ENCODE measurements at places on chromosomes 3 and 15. TPM values are rescaled to one million over a fixed set of nuclear protein-coding genes. Genes with fewer than 3 reads are reported as not detected.

SAMMSON gene
- not detected for total RNA-seq

GRCh38 chr3:72756900-72757299, 91.3 kb downstream of the SHQ1 start:
- no peak for DNase-seq

DNA sequence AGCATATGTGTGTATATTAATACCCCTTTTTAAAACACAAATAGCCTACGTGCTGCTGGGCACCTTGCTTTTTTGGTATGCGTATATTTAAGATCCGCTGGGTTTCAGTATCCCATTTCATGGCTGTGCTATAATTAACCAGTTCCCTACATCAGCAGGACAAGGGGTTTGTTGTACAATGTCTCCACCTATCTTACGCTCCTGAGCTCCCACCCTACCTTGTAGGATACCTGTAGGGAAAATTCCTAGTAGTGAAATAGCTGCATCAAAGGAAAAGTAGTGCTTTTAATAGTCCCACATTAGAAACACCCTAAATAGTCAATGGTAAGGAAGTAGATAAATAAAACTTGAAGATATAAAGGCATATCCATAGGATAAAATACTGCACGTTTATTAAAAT, 1.4 kb downstream of the MAP6D1 start:
- DNase-seq: no peak

- DNase-seq: no peak
These were observed 21.2 kb downstream of the IL17RD start for GRCh38 chr3:57143886-57144459.

DNA sequence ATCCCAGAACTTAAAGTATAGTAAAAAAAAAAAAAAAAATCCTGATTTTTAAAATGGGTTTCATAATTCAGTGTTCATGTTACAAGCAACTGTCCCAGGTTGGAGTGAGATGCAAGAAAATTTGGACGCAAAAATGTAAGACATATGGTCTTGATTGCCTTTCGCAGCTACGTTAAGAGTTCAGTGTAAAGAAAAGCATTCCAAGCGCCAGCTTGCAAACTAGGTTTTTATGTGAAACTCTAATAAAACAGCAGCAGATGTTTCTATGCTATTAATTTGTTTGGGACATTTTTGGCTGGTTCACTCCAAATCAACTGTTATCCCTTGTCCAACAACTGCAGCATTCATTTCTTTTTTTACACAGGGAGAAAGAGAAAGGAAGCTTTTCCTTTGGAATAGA, 957.8 kb downstream of the ROBO1 start:
- DNase-seq: no peak

DNA sequence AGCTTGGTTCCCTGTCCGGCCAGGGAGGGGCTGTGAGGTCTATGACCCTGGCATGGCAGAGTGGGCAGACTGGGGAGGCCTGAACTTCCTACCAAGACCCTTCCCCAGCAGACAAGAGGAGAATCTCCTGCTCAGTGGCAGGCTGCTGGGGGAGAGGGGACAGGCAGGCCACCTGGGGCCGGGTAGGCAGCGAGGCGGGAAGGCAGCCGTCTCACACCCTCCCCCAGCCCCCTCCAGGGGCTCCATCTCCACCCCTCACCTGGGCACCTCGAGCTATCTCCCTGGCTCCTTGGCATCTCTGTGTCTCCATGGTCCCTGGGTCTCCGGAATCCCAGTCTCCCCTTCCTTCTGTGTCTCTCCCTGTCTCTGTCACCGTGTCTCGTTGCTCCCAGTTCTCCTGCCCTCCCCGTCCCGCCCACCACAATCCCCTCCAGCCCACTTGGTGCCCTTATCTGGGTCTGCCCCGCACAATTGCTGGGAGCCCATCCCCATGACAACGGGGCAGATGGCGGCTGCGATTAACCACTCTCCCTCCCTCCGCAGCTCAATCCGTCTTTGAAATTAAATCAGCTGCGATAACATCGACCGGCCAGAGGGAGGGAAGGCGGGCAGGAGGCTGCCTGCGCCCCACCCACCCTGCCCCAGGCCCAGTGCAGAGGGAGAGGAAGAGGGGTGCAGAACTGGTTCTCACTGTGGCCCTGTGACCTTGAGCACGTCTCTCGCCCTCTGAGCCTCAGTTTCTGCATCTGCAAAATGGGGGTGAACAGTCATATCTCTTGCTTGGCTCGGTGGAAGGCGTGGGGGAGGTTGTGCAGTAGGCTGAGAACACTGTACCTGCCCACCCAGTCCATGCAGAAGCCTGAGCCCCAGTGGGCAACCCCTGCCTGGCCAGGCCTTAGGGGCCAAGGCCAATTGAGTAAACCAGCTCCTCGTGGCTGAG, 9.6 kb downstream of the DNAJB8 start:
- DNase-seq: no peak

MRPL3 gene
- 37.4 TPM for total RNA-seq

GRCh38 chr3:171173736-171174135, 147.2 kb upstream of the SLC2A2 start:
- DNase-seq: no peak

RASL12 gene
- total RNA-seq: 0.73 TPM

DNA sequence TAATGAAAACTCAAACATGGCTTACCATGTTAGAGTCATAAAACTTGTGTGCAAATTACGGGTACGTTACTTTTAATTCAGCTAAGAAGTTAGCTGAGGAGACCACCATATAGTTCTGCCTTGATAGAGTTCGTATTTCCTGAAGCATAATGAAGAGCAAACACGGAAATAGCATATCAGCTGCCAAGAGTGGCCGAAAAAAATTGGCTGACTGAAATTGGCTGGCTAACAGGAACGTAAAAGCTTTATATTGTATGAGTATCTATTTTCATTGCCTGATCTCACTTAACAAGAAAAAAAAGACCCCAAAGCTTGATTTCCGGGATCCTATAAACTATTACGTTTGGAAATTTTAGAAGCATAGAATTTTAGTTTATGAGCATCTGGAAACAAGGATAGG, 1222.9 kb downstream of the ZPLD1 start:
- no peak for DNase-seq

DNA sequence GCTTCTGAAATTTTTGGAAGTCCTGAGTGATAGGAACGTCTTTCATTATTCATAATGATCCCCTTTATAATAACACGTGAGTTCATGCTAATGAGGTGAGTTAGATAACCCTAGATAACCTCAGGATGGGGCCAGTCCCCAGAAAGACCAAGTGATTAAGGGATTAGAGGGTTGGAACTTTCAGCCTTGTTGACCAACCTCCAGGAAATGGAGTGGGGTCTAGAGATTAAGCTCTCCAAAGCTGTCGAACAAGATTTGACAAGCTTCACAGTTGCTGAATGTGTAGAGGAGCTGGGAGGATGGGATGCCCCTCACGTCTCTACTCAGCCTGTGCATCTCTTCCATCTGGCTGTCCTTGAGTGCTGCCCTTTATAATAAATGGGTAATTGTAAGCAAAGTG, 107.1 kb downstream of the ZMAT3 start:
- DNase-seq: no peak

ARHGAP31 gene
- 49.7 TPM for total RNA-seq

DNA sequence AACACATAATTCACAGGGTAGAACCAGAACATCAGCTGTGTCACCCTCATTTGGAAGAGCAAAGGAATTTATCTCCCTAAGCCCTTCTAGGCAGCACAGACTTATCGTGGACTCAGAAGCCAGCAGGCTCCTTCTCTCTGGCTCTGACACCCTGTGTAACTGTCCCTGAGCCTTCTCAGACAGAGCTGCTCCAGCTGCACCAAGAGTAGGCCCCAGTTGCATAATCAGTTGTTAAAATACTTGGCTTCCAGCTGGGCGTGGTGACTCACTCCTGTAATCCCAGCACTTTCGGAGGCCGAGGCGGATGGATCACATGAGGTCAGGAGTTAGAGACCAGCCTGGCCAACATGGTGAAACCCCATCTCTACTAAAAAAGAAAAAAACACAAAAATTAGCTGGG, 49.4 kb upstream of the ACVR2B start:
- DNase-seq: no peak

PARP15 gene
- total RNA-seq: 0.08 TPM

C3orf70 gene
- 5.0 TPM for total RNA-seq

PAK2 gene
- 76.7 TPM for total RNA-seq

- no peak for DNase-seq
These were observed 78.8 kb downstream of the EOMES start for GRCh38 chr3:27643355-27643754.

DNA sequence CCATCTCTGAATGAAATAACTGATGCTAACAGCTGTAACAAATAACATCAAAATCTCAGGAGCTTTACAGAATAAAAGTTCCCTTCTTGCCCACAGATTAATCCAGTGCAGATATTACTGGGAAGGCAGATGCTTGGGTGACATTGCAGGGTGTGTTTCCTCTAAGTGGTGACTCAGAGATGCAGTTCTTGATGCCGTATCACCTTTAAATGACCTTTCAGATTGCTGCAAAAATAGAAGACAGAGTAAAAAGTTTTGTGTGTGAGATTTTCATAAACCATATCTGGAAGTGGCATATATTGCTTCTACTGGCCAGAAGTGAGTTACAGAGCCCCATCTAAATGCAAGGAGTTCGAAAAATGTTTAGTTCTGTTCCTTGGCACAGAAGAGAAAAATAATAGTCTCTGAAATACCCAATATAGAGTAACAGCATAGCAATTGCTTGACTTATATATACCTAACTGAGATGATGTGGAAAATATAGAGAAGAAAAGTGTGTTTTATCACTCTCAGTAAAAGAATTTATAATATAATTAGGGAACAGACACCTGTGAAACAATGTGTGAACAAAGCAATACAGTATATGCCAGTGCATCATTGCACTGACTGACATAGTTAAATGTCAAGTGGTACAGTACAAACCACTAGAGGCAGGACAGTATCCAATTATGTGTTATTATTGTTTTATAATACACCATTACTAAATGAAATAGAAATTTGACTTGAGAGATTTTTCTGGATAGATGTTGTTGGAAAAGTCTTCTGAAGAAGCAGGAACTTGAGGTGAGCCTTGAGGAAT, 430.7 kb upstream of the CBLB start:
- no peak for DNase-seq

ADAMTS17 gene
- total RNA-seq: 0.39 TPM

DNA sequence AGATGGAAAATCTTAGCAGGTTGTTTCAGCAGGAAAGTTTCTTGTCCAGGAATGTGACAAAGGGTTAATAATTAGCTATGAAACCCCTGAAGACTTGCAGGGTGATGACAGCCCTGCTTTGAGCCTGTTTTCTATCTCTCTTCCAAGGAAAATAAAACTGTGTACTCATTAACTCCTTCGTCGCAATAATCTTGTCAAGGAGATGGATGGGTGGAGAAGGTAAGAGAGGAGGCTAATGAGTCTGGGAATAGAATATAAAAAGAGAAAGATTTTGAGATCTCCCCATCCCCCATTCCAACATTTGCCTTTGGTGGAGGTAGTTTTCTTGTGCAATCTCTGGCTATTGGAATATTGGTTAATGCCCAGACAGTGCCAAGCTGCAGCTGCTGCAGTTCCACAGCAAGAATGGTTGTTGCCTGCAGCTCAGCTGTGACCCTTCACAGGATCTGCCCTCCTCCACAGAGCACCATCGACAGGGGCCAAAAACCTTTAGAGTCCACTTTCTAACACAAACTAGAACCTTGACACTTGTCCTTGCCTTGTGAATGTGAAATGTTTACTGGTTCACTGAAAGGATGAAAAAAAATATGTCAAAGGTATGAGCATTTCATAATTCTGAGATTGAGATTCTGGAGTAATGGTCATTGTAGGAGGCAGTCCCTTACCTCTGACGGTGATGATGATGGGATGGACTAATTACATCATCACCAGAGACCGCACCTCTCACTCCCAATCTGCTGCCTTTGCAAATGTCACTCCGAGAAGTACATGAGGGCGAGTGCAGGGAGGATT, 4.2 kb upstream of the LRIG1 start:
- DNase-seq: no peak

DNA sequence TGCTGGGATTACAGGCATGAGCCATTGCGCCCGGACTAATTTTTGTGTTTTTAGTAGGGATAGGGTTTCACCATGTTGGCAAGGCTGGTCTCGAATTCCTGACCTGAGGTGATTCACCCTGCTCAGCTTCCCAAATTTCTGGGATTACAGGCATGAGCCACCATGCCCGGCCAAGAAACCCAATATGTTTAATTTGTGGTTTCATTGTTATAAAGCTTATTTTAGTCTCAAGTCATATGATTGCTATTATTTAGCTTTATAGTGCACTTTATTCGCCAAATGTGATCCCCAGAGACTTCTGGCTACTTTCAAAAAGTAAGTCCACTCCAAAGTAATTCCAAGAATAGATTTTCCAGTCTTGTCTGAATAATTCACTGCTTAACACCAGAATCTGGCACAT, 19.3 kb upstream of the SLC4A7 start:
- no peak for DNase-seq

GRCh38 chr3:180359061-180359952, 242.7 kb upstream of the TTC14 start:
- DNase-seq: no peak

DNA sequence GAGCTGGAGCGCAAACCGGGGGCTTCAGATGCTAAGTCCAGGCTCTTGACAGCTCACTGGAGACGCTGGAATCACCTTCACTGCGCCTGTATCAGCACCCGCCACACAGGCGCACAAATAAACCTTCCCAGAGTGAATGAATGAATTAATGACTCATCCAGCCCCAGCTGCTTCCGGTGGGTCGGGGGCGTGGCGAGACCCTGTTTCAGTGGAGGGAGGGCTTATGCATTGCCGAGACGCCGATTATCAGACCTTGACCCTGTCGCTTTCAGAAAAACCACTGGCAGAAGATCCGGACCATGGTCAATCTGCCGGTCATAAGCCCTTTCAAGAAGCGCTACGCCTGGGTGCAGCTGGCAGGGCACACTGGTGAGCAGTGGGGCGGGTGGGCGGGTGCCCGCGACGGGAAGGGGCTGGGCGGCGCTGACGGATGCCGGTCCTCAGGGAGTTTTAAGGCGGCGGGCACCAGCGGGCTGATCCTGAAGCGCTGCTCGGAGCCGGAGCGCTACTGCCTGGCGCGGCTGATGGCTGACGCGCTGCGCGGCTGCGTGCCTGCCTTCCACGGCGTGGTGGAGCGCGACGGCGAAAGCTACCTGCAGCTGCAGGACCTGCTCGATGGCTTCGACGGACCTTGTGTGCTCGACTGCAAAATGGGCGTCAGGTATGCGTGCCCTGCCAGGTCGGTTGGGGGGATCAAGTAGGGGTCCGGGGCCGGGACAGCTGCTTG, 7.7 kb downstream of the ITPKA start:
- no peak for DNase-seq

- no peak for DNase-seq
These were observed 125.6 kb upstream of the GMNC start for GRCh38 chr3:190988102-190988501.

All from osteocyte (in vitro differentiated cells).